ENCODE measurements at places on chromosomes 16 and 17.

DNA sequence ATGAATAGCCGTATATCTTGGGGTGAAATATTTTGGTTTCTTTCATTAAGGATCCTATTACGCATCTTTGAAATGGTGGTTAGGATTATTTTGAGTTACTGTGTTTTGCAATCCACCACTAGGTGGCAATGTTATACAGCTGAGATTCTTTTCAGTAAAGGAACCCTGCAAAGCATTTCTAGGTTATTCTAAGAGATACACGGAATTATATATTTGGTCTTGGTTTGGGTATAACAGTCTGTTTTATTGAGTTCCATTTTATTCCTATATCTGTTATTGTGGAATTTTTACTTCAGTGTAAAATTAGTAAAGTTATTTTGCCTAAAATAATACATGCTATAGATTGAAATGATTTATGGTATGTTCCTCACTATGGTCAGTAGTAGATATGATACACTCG, 62.9 kb upstream of the CPHXL start:
- peak; percentile 53 for DNase-seq

GRCh38 chr16:29908719-29909220, 8.5 kb downstream of the ASPHD1 start:
- no peak for DNase-seq

- no peak for DNase-seq
Measured at GRCh38 chr17:55423535-55423934, 1.9 kb upstream of the MMD start.

DNA sequence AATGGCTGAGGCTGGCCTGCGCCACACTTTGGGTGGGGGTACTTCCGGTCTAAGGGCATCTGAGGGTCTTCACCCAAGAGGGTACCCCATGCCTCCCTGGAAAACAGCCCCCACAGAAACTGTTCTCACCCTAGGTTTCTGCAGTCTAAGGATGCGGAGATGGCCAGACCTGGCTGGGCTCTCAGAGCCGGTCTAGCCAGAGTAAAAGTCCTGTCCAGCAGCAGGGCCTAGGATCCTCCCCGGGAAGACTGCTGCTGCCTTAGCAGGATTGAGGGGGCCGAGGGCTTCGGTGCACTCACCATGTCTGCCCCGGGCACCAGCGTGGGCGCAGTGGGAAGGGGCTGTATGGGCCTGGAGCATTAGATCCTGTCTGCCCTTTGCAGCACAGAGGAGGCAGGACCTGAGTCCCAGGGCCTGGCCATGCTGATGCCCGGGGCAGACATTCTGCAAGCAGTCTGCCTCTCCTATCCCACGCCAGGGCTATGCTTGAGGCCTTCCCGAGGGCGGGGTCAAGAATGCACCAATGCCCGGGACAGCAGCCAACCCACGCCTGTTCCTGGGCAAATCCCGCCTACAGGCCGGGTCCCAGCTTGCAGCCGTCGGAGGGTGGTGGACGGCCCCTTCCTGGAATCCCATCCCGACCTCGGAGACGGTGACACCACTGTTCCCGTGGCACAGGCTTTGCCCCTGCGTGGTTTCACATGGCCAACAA, 54.7 kb downstream of the CBFA2T3 start:
- DNase-seq, result no peak

GRCh38 chr16:50708373-50709060, 15.1 kb downstream of the NOD2 start:
- no peak for DNase-seq

DNA sequence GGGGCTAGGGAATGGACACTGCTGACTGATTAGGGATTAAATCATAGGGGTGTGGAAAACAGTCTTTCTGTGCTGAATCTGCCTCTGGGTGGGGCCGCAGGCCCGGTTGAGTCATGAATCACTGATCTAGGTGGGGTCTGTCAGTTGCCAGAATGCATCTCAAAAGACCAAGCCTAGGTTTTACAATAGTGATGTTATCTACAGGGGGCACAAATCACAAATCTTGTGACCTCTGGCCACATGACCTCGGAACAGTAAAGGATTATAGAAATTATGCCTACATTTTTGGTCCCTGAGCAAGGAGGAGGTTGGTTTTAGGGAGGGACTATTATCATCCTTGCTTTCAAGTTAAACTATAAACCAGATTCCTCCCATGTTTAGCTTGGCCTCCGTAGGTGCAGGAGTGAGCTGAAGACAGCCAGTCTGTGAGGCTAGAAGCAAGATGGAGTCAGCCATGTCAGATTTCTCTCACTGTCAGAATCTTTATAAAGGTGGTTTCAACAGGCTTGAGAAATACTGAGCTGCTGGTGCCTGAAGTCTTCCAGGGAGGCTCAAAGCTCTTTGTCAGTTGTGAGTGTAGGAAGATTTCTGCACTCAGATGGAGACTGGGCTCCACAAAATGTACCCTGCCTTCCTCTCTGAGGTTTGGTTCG, 12.9 kb downstream of the GNGT2 start:
- no peak for DNase-seq

DNA sequence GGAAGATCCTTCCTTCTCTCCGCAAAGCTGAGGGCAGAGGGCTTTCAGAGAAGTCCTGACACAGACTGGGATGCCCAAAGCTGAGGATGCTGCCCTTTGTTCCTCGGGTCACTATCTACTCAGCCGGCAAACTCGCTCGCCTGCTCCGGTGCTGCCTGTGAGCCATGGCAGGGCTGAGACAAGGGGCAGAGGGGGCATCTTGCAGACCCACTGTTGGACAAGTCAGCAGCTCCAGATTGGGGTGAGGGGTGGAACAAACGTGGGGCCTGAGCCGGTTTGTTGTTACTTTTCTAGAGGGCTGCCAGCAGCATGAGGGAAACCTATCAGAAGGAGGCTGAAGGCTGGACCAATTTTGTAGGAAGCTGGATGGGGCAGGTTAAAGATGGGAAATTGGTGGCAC, 47.1 kb upstream of the PIK3R6 start:
- DNase-seq, result no peak

DNA sequence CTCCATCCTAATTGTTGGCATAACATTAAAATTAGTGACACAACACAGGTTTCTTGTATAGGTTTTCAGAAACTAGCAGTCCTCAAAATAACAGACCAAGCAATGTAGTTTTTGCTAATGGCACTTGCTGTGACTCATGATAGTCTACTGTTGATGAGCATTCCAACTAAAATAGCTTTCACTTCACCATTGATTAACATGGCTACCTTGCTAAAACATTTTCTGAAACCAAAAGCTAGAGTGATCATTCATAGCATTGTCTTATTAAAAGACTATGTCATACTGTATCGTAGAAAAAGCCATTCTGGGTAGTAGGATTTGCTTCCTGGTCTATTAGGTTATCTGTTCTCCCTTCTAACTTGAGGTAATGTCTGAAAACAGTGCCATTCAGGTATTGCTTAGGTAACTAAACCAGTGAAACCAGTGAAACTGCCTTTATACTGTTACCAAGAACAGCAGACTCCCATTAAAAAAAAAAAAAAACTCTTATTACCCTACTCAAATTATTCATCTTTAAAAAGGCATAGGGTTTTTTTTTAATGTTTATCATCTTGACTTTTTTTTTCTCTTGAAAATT, 2.5 kb upstream of the CLTC start:
- no peak for DNase-seq

DNA sequence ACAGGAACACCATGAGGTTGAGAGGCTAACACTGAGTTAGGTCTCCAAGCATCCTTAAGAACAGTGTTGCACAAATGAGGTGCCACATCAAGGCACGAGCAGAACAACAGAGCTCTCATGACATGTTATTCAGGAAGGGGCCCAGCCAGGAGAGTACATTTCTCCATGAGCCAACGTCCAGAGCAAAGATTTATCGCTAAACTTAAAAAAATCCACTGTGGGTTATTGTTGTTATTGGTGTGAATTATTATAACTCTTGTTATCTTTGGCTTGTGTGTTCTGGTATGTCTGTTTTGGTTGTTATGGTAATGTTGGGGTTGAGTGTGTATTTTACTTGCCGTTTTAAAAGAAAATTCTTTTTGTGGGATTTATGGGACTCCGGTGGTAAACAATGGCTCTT, 68.9 kb upstream of the MSI2 start:
- DNase-seq, result no peak

GRCh38 chr16:66569131-66569530, 2.9 kb downstream of the CMTM1 start:
- no peak for DNase-seq

DNA sequence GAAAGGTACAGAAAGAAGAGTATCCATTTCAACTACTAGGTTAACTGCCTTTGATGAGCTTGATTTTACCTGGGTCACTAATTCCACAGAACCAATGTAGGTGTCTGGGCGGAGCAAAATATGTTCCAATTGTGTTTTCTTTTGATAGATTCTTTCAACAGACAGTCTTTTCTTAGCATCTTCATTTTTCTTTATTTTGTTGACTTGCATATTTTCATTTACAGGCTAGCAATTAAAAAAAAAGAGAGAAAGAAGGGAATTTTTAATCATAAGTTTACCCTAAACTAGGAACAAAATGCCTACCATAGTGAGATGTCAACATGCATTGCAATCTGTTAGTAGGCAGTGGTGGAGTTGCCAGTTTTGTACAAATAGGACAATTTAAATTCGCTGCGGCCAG, 1.0 kb downstream of the TOP2A start:
- no peak for DNase-seq

DNA sequence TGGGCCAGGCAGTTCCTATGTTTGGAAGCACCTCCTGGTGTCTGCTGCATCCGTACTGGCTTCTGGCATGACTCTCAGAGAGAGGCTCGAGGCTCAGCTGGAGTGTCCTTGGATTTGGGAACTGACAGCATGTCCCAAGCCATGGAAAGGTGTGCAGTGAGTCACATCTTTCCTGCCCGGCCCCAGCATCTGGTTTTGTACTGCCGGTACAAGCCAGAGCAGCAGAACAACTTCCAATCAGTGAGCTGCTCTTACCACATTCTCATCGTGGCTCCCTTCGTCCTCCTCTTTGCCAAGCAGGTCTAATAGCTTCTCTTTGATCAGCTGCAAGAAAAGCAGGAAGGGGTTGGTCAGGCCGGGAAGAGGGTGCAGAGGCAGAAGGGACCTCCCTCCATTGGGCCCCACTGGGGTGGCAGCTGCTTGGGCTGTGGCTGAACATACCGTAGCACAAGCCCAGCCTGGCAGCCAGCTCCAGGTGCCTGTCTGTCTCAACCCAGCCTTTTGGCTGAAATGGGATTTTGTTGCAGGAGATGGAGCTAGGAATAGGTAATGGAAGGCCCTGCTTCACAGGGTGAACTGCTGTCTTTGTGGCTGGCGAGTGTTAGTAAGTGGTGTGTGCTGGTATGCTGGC, 24.2 kb downstream of the SPACA3 start:
- DNase-seq, result no peak

DNA sequence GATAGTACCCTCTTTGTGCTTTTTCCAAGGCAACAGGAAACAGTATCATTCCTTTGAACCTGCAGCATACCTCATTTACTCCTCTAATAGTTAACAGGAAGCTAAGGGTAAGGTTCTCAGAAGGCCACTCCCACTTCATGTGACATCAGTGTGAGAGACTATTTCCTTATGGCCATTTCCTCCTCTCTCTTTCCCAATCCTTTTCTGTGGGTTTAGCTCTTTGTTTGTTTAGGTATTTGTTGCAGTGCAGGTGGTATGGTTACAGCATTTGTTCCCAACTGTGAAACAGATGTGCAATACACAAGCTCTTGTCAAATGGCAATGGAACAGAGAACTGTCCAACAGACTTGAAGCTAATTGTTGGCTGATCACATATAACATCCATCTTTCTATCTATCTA, 14.7 kb downstream of the TMC5 start:
- DNase-seq, result no peak

DNA sequence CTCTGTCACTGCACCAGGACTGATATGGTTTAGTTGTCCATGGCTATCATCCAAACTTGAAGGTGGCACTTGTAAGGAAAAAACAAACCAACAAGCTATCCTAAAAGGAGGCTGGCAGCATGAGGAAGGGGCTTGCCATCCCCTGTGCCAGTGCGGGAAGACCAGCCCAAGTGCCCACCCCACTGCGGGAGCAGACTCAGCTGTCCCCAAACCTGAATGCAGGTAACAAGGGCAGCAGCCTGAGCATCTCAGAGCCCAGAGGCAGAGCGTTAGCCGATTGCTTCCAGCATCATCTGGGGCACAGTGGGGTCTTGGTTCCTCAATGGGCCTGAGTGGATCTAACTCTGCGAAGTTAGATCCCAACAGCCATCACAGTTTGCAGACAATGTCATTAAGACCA, 29.2 kb upstream of the C16orf78 start:
- no peak for DNase-seq

GRCh38 chr16:28990375-28991040, 5.7 kb downstream of the LAT start:
- DNase-seq, result no peak

GRCh38 chr17:13920413-13920812, 148.9 kb upstream of the COX10 start:
- DNase-seq, result no peak

DNA sequence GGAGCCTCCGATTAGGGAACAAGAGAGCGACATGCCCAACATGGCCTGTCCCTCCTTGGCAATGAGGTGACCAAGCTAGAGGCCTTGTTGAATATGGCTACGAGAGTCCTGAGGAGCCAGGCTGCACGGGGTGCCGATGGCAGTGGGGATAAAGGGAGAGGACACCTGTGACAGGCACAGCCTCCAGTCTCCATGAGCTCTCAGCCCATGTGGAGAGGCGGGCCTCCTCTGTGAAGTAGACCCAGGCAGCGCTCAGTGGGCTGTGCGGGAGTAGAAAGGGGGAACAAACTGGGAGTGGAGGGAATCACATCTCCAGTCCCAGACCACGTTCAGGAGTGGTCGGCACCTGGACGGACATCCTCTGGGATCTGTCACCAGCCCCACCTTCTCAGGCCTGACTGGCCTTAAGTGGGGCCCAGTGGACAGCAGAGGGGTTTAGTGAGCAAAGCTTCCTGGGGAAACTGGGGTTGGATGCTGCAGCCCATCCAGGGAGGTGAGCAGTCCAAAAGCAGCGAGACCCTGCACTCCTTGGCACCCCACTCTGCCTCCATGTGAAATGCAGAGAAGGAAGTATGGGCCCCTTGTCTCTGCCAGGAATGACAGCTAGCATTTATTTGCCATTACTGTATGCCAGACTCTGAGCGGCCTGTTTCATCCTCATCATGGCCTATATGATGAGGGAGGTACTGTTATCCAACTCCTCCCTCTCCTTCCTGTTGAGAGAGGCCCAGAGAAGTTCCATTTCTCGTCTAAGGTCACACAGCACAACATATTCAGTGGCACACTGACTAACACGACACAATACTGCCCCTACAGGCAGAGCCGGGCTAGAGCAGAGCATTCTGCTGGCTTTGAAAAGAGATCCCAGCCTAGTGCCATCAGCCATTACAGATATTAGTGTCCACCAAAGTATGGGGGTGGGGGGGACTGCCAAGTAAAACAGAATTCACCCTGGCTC, 4.5 kb upstream of the TMEM92 start:
- peak; percentile 49 for DNase-seq

Data from HS-5 (cell line).